Type B pancreatic cell (in vitro differentiated cells): ENCODE measurements at places on chromosomes 3 and 15.

DNA sequence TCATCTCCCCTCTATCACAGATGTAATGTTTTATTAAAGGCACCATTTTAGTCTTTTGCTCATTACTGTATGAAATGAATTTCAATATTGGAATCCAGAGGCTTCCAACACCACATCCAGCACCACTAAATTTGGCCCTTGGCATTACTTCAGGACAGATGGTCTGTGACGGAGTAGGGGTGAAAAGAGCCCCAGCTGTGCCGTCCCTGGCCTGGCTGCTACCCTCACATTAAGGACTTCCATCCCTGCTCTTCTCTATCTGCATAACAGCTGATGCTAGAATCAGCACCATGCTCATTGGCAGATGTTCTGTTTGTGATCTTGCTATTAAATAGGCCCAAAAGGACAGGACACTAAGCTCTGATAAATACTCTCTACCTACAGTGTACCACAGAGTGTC, 152.9 kb downstream of the IL1RAP start:
- no peak for DNase-seq

GRCh38 chr3:150110097-150110496, 139.4 kb upstream of the PFN2 start:
- DNase-seq, result no peak

GRCh38 chr15:77139312-77139711, 68.4 kb upstream of the TSPAN3 start:
- no peak for DNase-seq

- no peak for DNase-seq
These were observed 26.7 kb downstream of the ABHD2 start for GRCh38 chr15:89114990-89115389.

DNA sequence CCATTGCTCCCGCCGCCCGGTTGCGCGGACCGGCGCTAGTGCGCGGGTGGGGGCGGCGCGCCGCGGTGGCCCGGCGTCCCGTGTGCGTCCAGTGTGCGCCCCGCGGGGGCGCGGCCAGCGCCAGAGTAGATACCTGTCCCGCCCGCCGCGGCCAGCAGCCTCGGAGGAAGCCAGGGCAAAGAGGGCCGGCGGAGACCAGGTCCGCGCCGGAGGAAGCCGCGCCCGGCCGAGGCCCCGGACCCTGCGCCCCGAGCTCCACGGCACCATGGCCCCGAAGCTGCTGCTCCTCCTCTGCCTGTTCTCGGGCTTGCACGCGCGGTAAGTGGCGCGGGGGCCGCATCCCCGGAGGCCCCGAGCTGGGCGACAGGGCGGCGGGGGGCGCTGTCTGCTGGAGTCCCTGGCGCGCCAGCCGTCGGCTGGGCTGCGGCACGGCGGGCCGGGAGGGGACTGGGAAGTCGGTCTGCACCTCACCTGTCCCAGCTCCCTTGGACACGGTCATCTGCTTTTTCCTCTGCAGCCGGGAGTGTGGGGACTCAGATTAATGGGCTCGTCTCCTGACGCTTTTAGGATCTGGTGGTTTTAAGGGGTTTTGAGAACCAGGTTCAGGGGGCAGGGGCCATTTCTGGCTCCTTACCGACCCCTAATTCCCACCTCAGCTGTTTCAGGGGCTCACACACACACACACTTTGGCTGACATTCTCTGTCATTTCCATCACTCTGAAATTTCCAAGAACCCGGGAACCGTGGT, 464 bp downstream of the GABRG3 start:
- no peak for DNase-seq

GRCh38 chr3:31277582-31277981, 255.1 kb upstream of the STT3B start:
- no peak for DNase-seq

DNA sequence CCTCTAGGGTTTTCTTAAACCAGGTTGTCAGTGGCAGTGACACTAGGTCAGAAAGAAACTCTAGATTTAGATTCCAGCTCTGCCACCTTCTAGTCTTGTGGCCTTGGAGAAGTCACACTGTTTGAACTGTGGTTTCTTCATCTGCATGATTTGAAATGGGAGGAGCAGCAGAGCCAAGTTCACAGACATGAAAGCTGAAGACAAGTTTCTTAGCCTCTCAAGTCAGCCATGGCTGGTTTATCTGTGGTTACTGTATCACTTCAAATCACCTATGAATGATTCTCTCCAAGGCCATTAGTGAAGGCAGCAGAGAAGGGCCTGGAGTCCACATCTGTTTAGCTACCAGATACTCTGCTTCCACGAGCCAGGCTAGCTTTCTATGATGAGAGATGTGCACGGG, 15.6 kb downstream of the CLEC3B start:
- no peak for DNase-seq

DNA sequence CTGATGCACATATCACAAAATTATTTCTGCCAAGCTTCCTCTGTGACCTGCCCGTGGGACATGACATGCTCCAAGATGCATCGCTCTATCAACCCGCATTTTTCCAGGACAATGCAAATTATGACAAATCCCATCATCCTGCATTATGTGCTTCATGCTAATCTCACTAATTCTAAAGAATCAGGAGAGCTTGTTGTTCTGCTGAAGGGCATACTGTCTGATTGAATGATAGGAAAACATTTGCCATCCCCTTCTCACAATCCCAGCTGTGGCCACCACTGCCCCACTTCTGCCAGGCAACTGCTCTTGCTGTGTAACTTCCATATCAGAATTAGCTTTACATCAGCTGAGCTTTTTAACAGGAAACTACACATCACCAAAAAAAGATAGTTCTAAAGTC, 203.5 kb upstream of the NANOGP8 start:
- DNase-seq, result no peak

GRCh38 chr15:73799466-73799865, 46.3 kb upstream of the INSYN1 start:
- DNase-seq, result no peak

DNA sequence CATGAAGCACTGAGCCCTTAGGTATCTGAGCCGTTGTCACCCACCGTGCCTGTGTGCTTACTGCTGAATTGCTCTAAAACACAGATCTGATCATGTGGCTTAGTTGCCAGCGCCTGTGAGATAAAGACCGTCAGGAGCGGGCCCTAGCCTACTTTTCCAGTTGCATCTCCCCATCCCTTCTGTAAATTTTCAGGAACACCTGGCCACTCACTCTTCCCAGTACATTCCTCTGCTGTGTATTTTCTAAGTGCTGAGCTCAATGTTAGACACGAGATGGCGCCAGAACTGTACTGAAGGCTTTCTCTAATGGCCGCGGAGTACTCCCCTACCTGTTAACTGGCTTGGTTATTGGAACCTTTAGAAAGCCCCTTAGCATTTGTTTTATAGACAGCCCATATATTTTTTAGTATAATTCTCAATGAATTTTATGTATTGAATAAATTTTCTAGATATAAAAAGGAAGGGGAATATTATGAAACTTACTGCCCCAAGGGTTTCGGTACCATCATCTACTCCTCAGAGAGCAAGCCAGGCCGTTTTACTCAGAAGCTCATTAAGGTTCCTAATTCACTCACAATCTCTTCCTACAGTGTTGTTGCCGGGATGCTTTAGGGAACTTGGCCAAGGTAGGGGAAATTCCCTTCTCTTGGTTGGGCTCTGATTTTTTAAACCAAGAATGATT, 16.7 kb upstream of the WNT7A start:
- DNase-seq, result peak; percentile 62

DNA sequence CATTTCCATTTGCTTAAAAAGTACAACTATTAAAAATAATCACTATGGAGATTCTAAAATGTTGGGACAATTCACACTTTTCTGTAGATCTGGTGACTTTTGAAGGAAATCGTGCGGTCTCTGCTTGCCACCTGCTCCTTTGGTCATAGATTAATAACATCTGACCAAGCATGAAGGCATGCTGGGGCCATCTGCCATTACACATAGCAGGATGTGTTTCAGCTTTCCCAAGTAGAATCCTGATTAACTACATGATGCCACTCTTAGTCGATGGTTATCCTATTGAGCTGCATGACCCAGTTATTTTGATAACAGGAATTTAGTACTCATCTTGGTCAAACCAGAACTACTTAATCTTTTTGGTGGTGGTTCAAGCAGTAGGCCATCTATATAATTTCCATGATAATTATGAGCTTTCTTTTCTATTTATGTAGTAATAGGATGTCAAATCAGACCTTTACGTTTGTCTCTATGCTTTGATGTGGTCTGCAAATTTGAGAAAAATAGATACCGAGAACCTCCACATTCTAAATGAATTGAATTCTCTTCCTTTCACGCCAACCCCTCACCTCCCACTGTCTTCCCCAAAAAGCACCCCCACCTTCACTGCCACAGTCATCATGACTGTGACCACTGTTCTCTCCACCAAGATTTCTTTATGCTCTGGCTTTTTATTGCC, 158.1 kb downstream of the DIPK2A start:
- DNase-seq, result no peak

GRCh38 chr3:194906229-194906629, 220.5 kb downstream of the FAM43A start:
- no peak for DNase-seq

DNA sequence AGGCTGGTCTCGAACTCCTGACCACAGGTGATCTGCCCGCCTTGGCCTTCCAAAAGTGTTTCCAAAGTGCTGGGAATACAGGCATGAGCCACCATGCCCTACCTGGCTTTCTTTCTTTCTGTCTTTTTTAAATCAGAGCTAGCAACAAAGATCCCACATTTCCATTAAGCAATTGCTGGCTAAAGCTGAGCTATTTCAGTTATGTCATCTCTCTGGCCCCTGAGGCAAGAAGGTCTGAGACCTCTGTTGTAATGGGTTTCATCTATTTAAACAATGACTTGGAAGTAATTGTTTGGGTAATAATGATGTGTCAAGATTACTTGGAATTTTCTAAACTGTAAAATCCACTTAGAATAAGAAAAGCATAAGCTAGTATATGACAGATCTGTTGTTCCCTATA, 30.2 kb upstream of the CRBN start:
- DNase-seq, result no peak

DNA sequence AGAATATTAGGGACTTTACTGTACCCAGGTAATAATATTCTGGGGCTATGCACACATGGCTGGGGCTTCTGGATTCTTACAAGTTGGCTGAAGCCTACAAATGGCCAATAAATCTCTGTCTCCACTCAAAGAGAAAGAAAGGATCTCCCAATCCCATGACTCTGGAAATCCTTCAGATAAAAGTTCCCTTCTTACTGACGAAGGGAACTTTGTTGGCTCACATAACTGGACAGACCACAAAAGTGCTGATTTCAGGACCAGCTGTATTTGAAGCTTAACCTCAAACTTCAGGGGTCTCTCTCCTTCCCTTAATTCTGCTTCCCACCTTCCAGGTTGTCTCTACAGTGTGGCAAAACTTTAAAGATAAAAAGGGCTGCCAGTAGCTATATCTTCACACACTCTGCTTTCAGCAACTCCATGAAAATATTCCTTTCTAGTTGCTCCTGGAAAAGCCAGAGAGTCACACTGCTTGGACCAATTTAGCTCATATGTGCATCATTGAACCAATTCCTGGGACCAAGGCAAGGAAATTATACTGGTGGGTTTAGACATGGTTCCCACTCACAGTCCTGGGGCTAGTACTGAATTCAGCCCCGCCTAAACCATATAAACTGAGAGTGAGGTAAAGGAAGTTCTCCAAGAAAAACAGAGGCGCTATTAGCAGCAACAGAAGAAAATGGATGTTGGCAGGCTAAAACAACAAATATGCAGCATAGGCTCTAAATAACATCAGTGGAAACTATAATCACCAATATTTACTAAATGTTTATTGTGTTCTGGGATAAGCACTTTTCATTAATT, 290.0 kb upstream of the GADL1 start:
- no peak for DNase-seq

DNA sequence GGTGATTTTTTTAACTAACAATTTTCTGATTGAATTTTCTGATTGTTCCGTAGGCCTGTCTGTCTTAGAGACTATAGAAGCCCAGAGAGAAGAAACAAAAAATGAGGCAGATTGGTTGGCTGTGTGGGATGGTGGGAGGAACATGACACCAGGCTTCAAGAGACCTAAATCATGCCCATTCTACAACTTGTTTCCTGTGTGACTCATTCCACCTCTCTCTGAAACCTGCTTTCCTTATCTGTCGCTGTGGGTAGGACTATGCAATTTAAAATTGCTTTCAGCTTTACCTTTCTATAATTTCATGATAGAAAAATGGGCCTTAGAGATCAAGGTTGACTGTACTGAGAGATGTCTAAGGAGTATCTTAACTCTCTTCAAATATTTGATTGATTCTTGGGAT, 44.5 kb downstream of the OXNAD1 start:
- DNase-seq, result no peak

DNA sequence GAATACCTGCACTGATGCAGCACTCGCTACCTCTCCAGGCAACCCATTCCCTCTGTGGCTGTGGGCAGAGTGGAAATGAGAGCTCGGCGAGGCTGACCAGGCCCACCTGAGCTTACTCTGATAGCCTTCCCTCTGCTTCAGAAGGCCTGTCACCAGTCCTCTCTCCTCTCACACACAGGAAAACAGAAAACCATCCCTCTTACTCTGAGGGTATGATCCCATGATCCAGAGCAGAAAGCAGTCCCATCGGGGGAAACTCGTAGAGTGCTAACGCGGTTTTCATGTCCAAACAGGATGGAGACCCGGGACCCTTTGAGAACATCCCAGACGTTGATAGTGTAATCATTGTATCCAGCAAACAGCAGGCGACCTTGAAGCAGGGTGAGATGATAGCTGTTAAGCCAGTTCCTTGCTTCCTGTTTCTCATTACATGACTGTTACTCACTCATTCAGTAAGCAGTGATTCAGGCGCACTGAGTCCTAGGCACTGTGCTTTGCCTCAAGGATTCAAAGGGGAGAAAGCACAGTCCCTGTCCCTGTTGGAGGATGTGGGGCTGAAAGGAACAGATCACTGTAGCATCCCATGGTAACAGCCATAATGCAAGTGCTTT, 11.8 kb upstream of the BCL2L10 start:
- DNase-seq, result no peak

- DNase-seq, result no peak
These were observed 93.8 kb downstream of the MYRIP start for GRCh38 chr3:39903253-39903652.

DNA sequence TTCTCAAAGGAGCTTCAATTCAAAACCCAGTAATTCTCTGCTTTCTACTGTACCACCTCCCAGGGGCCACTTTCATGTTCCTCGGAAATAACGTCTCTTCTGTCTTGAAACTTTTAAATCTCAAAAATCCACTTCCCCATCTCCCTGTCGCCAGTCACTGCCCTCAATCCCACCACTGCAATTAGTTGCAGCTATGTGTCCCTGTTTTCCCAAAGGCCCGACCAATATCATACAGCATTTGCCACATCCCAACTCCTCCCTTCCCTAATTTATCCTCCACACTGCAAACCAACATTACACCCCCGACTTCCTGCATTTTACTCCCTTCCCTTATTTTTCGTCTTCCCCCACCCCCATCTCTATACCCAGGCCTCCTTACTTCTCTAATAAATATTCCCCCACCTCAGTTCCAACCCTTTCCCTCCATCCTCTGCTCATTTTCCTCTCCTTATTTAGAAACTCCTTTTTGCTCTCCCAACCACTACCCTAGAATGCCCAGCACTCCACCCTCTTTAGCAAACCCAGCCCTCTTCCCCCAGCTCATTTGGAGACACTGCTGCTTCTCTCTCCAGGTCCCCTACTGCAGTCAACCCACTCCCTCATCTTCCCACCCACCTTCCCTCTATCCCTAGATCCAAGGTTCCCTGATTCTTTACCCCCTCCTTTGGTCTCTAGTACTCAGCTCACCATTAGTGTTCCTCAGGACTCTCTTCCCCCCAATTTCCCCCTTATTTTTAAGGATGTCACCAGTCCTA, 1.1 kb downstream of the NPTN start:
- DNase-seq, result no peak

- DNase-seq, result no peak
These were observed 65.5 kb downstream of the MYO1E start for GRCh38 chr15:59307165-59307537.

- no peak for DNase-seq
These were observed 15.8 kb upstream of the SOX2 start for GRCh38 chr3:181695661-181696491.
